ENCODE measurements at places on chromosomes 1 and 21. TPM values are rescaled to one million over a fixed set of nuclear protein-coding genes. Genes with fewer than 3 reads are reported as not detected.
A peak's percentile ranks its signal among the peaks of the same experiment; 100 is the strongest.

DNA sequence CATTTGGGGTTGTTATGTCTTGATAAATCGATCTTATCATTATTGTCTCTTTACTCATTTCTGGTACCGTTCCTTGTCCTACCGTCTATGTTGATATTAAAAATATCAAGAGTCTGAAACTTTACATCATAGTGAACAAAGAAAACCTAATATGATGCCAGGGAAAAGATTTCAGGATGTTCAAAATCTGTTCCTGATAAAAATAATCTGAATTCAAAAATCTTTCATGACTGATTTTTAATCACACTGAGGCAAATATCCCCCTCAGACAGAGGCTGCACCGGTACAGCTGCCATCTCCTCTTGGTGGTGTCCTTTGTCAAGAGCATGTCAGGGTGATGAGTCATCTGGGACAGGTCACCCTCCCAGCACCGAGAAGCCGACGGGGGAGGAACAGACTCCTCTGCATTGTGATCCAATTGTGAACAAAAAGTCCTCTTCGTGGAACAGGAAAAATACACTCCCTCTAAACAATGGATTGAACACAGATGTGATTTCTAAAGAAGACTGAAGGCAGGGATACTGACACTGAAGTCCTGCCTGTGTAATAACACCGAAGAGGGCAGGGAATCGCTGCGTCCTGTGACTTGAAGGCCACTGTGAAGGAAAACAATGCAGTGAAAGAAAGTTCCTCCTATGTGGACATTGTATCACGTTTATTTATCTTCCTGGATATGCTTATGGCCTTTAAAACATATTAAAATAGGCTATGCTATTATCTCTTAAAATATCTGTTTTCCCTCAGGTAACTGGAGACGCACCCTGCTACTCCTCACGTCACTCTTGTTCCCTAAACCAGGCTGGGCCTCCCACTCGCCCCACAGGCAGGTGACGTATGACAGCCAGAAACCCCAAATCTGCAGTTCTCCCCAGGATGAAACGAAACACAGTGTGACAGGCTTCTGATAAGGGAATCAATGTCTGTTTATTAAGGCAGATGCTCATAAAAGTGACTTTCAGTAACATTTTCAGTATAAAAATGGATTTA, 4.3 kb upstream of the SPATC1L start:
- peaks cover 17% of the 10 kb centered on the region for H3K4me1 ChIP-seq
- peak overlapping the region; percentile 54 for H3K27ac ChIP-seq
- no peaks in the 10 kb centered on the region for H3K27me3 ChIP-seq
- H3K36me3 ChIP-seq: no peaks in the 10 kb centered on the region
- H3K4me3 ChIP-seq: no peak overlapping the region

DNA sequence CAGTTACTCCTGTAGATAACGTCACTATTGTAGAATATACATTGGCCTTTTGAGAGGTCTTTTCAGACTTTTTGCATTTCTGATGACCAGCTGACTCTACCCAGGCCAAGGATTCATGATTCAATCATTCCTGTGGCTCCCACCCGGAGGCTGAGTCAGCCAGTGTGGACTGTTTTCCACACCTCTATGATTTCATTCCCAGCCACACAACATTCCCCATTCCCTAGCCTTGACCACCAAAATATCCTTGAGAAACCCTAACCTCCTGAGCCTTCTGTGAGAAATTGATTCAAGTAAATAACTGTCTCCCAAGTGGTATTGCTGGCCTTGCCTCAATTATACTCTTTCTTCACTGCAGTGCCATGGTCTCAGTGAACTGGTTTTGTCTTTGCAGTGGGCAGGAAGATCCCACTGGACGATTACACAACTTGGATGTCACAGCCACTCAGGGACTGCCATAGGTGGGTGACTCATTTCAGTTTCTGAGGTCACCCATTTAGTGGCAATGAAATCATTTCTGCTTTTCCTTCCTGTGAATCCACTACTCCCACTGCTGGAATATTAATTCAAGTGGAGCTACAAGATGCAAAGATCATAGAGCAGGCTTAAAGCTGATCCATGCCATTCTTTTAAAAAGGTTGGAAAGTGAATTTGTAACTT, 518.6 kb upstream of the ZP4 start:
- H3K27ac ChIP-seq: peak overlapping the region; percentile 47
- no peaks in the 10 kb centered on the region for H3K4me1 ChIP-seq
- DNase-seq: peak; percentile 27
- no peaks in the 10 kb centered on the region for H3K36me3 ChIP-seq
- no peaks in the 10 kb centered on the region for H3K27me3 ChIP-seq

GRCh38 chr1:21704145-21704544, 35.0 kb upstream of the RAP1GAP start:
- H3K36me3 ChIP-seq: peaks cover 46% of the 10 kb centered on the region
- no peak for DNase-seq
- H3K27me3 ChIP-seq: no peaks in the 10 kb centered on the region
- peaks cover 45% of the 10 kb centered on the region for H3K4me1 ChIP-seq

GRCh38 chr1:119114786-119115185, 25.7 kb downstream of the WARS2 start:
- DNase-seq: no peak
- H3K36me3 ChIP-seq: no peaks in the 10 kb centered on the region
- no peaks in the 10 kb centered on the region for H3K4me1 ChIP-seq
- no peak overlapping the region for H3K4me3 ChIP-seq
- no peak overlapping the region for H3K27ac ChIP-seq

DNA sequence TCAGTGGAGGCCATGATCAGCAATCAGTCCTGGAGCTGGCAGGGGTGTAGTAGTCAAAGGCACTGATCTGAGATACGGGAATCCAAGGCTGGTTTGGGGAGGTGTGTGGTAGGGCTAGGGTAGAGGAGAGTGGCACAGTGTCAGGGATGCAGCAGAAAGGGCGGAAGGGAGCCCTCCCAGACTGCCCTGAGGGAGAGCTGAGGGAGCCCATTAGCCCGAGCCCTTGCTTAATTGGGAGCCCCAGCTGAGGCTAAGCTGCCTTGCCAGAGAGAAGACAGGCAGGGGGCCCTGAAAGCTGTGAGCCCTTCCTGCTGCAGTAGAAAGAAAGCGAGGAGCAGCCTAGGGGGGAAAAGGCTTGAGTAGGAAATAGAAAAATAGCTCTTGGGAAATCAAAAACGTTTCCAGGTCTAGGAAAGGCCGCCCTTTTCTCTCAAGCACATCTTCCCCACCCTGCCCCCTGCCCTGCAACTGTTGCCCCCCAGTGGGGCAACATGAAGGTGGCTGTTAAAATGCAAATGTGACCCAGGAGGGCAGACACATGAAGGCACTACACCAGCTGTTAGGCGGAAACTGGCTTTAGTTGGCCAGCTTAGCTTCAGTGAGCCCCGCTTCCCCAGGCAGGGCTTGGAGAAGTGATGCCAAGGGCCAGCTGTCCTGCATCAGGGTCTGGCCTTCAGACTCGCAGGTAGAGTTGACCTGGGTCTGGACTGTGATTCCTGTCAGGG, 106.2 kb downstream of the UCK2 start:
- no peak for DNase-seq
- H3K27ac ChIP-seq: no peak overlapping the region
- H3K4me3 ChIP-seq: no peak overlapping the region

GRCh38 chr1:223775054-223775453, 62.7 kb downstream of the CAPN2 start:
- peaks cover 20% of the 10 kb centered on the region for H3K4me1 ChIP-seq
- H3K27me3 ChIP-seq: no peaks in the 10 kb centered on the region
- DNase-seq: no peak
- H3K36me3 ChIP-seq: peaks cover 66% of the 10 kb centered on the region

DNA sequence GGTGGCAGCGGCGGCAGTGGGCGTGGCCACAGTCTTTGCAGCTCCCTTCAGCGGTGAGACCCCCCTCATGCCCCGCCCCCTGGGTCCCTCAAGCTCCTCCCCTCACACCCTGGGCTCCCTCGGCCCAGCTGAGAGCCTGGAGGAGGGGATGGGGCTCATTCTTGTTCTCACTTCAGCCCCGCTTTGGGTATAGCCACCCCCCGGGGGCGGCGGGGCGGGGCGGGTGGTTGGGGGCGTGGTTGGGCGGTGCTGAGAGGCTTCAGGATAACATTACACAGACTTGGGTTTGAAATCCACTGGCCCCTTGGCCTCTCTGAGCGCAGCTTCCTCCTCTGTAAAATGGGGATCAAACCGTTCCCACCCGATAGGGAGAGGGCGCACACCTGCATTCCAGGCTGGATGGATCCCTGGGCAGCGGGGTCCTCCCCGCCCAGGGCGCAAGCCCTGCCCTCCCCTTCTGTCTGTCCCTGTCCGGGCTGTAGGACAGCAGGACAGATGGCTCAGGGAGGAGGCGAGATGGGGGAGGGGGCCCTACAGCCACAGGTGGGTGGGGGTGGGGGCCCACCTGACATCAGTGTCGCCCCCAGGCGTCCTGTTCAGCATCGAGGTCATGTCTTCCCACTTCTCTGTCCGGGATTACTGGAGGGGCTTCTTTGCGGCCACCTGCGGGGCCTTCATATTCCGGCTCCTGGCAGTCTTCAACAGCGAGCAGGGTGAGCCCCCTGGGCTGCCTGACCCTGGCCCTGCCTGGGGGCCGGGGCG, 5.1 kb downstream of the CLCNKA start:
- H3K4me3 ChIP-seq: no peak overlapping the region
- H3K4me1 ChIP-seq: peaks cover 5% of the 10 kb centered on the region
- H3K27ac ChIP-seq: no peak overlapping the region
- DNase-seq: peak; percentile 76

- H3K36me3 ChIP-seq: no peaks in the 10 kb centered on the region
- DNase-seq: no peak
- no peaks in the 10 kb centered on the region for H3K4me1 ChIP-seq
- H3K27ac ChIP-seq: no peak overlapping the region
Measured at GRCh38 chr1:193940176-193940575, 753.8 kb upstream of the B3GALT2 start.

DNA sequence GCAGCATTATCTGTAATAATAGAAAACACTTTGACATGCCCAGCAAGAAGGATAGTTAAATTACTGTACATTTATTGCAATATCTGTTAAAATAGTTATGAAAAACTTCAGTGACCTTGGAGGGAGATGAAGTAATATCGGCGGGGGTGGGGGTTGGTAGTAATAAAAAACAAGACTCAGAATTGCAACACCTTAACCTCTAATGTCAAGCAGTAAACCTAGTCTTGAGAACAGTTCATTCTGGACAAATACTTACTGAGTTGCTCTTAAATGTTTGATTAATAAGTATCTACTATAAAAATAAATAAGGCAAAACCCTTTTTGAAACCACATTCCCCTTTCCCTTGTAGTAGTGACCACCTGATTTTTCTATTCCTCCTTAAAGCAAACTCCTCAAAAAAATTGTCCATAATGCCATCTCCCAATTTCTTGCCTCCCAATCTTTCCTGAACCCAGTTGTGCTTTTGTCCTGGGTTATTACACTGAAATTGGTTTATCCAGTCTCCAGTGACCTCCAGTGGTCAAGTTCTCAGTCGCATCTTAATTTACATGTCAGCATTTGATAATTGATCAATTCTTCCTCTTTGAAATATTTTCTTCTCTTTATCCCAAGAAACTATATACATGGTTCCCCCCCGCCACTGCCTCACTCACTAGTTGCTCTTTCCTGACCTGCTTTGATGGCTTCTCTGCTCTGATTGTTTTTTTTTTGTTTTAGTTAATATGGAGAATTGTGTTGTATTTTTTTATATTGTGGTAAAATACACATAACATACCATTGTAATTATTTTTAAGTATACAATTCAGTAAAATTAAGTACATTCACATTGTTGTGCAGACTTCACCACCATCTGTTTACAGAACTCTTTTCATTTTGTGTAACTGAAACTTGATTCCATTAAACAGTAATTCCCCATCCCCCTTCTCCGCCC, 36.8 kb downstream of the RAP1A start:
- H3K4me1 ChIP-seq: no peaks in the 10 kb centered on the region
- H3K4me3 ChIP-seq: no peak overlapping the region
- H3K36me3 ChIP-seq: peaks cover 8% of the 10 kb centered on the region
- no peaks in the 10 kb centered on the region for H3K27me3 ChIP-seq
- no peak overlapping the region for H3K27ac ChIP-seq

DNA sequence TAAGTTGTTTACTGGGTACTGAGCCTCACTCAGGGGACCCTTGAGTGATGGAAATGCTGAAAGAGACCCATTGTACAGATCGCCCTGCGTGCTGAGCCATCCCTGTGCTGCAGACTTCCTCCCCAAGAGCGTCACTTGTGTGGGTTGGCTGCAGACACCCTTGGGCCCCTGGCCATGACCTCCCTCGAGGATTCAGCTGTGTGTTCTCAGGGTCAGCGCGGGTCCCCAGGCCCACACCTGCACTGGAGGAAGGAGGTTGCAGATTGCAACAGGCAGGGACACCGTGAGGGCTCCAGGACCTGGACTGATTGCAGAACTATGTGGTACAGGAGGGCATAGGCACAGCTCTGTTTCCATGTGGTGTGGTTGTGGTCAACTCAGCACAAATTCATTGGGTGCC, 4.4 kb downstream of the SNAP47 start:
- H3K36me3 ChIP-seq: 0 out of 2 replicates have a peak, but pooled peaks cover 8% of the 10 kb centered on the region
- no peaks in the 10 kb centered on the region for H3K27me3 ChIP-seq
- no peak overlapping the region for H3K4me3 ChIP-seq
- H3K27ac ChIP-seq: no peak overlapping the region
- H3K4me1 ChIP-seq: no peaks in the 10 kb centered on the region

- no peaks in the 10 kb centered on the region for H3K27me3 ChIP-seq
- H3K4me3 ChIP-seq: no peak overlapping the region
- peaks cover 28% of the 10 kb centered on the region for H3K4me1 ChIP-seq
- no peak for DNase-seq
- H3K36me3 ChIP-seq: no peaks in the 10 kb centered on the region
Measured at GRCh38 chr1:218705391-218705790, 360.3 kb downstream of the TGFB2 start.

- peak; percentile 12 for DNase-seq
- H3K4me3 ChIP-seq: no peak overlapping the region
- H3K27me3 ChIP-seq: no peaks in the 10 kb centered on the region
Measured at GRCh38 chr1:64000021-64000420, 203.4 kb upstream of the UBE2U start.

DNA sequence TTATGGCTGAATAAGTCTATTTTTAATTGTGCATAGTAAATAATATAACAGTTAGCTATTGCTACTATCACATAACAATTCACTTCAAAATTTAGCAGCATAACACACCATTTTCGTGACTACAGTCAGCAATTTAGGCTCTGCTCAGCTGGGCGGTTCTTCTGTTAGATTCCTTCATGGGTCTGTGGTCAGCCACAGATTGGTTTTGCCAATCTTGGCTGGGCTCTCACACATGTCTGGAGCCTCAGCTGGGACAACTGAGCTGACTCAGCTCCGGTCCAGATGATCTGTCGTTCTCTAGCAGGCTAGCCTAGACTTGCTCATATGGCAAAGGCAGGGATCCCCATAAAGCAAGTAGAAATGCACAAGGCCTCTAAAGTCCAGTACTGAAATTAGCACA, 15.1 kb upstream of the CDC42BPA start:
- no peak for DNase-seq
- no peak overlapping the region for H3K4me3 ChIP-seq
- H3K27me3 ChIP-seq: no peaks in the 10 kb centered on the region
- no peak overlapping the region for H3K27ac ChIP-seq
- H3K4me1 ChIP-seq: no peaks in the 10 kb centered on the region

- peaks cover 10% of the 10 kb centered on the region for H3K36me3 ChIP-seq
- H3K4me1 ChIP-seq: peaks cover 17% of the 10 kb centered on the region
- no peaks in the 10 kb centered on the region for H3K27me3 ChIP-seq
- no peak overlapping the region for H3K4me3 ChIP-seq
- H3K27ac ChIP-seq: no peak overlapping the region
Measured at GRCh38 chr1:201709564-201710295, 119.2 kb upstream of the IPO9 start.

GRCh38 chr1:202306535-202307345, 35.0 kb downstream of the UBE2T start:
- H3K4me3 ChIP-seq: no peak overlapping the region
- peaks cover 4% of the 10 kb centered on the region for H3K4me1 ChIP-seq
- H3K27me3 ChIP-seq: peaks cover 27% of the 10 kb centered on the region
- no peak overlapping the region for H3K27ac ChIP-seq
- H3K36me3 ChIP-seq: no peaks in the 10 kb centered on the region

Gene FAM163A
- not detected for total RNA-seq

Gene SPATA45
- not detected for total RNA-seq

Gene TNFRSF18
- 0.93 TPM for total RNA-seq

Measured in SJCRH30 (cell line).